Hematopoietic multipotent progenitor cell treated with erythropoietin and hydrocortisone succinate and interleukin-3 and kit ligand, for 4 days (in vitro differentiated cells): ENCODE measurements at places on chromosomes 12 and 14.

GRCh38 chr12:127555071-127555470 lies 711.9 kb upstream of the TMEM132C start:
- DNase-seq = no peak

GRCh38 chr12:16914853-16915252 lies 308.9 kb upstream of the LMO3 start:
- no peak for DNase-seq

GRCh38 chr12:23340351-23340750 lies 609.1 kb downstream of the SOX5 start:
- DNase-seq = no peak

- DNase-seq = no peak
These were observed 2.3 kb upstream of the ITGA5 start for GRCh38 chr12:54421175-54421878.

- DNase-seq = no peak
These were observed 97.4 kb upstream of the SSTR1 start for GRCh38 chr14:38110258-38110657.

GRCh38 chr12:39813776-39814175 lies 194.2 kb upstream of the ABCD2 start:
- no peak for DNase-seq

DNA sequence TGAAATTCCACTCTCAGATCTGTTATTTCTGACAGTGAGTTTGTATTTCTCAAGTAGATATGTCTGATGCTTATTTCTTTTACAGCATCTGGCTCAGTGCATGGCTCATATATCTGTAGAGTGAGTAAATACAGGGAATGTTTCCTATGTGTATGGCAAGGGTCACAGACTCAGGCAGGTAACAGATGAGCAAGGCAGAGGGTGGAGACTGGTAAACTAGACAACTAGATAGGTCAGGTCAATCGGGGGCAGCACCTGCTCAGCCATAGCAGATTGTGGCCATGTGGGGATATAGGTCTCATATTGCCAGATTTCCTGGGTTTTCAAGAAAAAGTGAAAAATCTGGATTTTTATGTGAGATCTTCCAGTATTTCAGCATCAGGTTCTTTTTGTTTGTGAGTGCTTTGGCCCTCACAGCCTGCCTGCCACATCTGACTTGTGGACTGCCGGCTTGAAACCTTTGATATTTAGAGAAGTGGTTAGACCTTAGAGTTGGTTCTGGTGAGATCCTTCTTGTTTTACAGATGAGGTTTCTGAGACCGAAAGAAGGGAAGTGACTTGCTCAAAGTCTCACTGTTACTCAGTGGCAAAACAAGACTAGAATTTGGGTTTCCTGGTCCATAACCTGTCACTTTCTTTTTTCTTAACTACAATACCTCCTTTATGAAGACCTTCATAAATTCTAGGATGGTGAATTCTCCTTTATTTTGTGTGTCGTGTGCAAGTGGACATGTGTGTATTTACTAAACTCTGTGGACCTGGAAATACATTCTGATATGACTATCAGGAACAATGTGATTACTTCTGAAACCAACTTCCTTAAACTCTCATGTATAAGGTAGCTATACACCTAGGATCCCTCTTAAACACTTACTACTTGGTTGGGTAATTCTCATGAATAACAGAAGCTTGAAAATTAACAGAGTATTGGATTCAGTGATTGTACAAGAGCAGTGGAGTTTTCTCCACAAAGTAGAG lies 34.4 kb downstream of the PROX2 start:
- peak; percentile 62 for DNase-seq

GRCh38 chr14:95185767-95186392 lies 28.6 kb upstream of the DICER1 start:
- peak; percentile 96 for DNase-seq

- peak; percentile 23 for DNase-seq
These were observed 1.4 kb downstream of the PPM1A start for GRCh38 chr14:60250257-60251035.
